NCI-H1105 (cell line): ENCODE measurements at places on chromosomes 4 and X.
A peak's percentile ranks its signal among the peaks of the same experiment; 100 is the strongest.

- DNase-seq: no peak
These were observed 17.8 kb downstream of the FRMPD3 start for GRCh38 chrX:107467271-107467670.

GRCh38 chrX:40392599-40392998 lies 188.2 kb upstream of the ATP6AP2 start:
- no peak for DNase-seq

DNA sequence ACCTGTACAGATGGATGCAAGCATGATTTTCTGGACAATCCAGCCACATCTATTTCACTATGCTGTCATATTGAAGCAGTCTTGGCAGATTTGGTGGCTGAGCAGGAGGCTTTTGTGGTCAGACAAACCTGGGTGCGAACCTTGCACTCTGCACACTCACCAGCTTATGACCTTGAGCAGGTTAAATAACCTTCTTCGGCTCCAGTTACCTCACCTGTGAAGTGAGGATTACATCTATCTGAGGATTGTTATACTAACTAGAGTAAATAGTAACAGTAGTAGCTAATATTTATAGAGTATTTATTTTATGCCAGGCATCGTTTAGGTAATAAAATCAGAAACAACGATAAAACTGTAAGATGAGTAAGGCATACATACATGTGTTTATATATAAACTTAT lies 150.0 kb downstream of the PPP3CA start:
- no peak for DNase-seq

- no peak for DNase-seq
These were observed 614.8 kb downstream of the PCDH18 start for GRCh38 chr4:136917312-136918110.

- peak; percentile 26 for DNase-seq
These were observed 667 bp downstream of the G3BP2 start for GRCh38 chr4:75672461-75673026.

- DNase-seq: no peak
These were observed 229.3 kb downstream of the ANKRD50 start for GRCh38 chr4:124483048-124483906.

DNA sequence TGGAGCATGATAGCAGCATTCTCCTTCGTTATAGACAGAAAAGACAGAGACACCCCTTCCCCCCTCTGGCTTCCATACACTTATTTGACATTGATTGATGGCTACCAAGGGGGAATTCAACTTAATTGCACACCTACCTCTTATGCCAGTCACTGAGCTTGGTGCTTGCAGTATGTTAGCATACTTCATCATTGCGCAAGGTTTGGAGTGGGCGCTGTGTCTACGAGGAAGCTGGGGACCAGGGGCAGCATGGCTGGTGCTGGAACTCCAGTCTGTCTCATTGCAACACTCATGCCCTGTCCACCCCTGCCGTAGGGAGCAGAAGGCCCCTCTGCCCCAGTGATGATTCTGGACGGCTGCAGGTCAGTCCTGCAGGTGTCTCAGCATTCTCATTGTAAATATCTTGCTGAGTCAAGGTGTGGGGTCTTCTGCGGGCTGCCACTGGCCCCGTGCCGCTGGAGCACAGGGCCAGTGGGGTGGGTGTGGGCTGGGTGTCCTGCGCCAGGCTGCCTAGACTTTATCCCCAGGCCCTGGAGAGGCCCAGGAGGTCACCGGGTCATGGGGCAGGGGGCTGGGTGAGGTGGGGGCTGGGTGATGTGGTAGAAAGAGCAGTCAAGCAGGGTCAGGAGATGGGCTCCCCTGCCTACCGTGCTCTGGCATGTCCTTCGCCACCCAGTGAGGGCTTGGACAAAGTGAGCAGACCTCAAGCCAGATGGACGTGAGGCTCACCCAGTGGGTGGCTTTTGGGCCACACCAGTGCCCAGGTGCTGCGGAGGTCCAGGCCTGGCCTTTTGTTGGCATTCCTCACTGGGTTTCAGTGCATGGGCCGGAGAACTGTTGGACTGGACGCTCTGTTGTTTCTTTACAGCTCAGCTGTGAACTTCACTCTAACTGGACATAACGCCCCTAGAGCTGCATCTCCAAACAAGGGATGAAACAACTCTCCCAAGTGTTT lies 85.5 kb downstream of the PSAPL1 start:
- DNase-seq: no peak

DNA sequence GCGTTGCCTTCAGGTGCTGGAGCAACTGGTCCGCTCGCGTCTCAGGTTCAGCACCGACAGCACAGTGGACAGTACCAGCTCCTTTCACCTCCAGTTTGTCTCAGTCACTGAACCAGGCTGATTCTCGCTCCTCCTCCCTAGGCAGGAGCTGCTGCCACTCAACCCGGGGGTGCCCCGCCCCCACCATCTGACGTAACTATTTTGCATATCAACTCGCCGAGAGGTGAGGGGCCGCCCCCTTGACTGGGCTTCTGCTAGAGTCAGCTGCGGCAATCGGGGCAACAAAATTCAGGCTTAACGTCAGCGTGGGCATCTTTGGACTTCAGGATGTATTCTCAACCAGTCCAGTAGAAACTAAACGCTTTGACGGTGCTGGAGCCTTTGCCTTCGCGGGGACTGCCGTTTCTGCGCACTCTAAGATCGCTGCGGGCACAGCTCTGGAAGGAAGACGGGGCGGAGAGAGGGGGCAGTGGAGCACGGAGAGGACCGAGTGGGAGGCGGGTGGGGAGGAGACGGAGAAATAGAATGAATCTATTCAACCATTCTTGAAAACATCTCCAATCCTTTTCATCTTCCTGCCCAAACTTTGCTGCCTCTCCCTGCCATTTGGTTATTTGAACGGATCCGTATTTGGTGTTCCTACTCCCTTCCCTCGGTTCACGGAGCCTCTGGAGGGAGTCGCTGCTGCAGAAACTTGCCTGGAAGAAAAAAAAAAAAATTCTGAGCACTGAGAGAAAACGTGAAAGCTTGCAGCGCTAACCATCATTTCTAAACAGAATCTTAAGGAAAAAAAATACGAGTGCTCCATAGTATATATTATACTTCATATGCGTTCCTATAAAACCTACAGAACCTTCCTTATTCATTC lies at the start of gene FSTL5:
TSS of gene FSTL5 (minus strand) at position 109 of the 868 bp plus-strand sequence. CDS start 52,604 bp downstream, outside the sequence.
- peak; percentile 54 for DNase-seq

DNA sequence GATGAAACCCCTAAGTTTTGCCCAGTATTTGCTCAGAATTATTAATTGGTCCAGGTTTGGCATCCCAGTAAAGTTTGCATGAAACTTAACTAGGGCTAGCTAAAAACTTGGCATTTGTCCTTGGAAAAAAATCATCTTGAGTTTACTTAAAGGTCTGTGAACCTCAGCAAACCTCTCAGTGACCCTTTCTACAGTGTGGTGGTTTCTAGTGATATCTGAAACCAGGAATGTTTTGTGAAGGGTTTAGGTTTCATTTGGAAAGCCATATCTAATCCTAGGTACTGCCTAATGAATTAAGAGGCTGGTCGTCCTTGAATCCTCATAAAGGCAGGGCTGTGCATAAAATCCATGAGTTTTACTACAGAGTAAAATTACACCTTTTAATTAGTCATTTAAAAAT lies 218.5 kb upstream of the ANKRD50 start:
- DNase-seq: no peak

- DNase-seq: no peak
These were observed 23.8 kb upstream of the RNF4 start for GRCh38 chr4:2445130-2445529.

GRCh38 chrX:3518870-3519269 lies 172.4 kb upstream of the MXRA5 start:
- DNase-seq: no peak

DNA sequence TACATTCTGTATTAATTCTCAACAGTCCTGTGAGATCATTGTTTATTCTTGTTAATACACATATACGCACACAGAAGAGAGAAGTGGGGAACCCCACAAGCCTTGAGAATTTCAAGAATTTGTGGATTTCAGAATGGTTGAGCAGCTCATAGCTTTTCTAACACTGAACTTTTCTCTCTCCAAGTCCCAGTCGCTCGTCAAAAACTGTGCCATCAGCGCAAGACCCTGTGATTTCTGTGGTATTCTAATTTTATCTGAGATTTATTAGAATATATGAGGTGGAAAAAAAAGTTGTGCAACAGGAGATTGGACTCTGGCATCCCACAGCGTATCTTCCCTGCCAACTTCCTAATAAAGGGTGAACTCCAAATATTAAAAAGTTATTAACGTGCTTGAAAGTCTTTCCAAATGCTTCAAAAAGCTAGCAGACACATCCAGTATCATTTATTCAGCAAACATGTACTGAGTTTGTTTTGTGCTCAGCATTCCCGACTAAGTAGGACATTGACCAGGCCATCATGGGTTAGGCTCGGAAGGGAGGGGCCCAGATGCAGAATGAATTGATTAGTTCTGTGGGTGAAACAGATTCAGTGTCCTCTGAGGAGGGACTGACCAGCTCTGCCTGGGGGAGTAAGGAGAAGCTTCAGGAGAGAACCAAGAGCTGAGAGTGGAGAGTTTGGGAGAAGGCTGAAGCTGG lies 165.6 kb downstream of the CBR4 start:
- DNase-seq: no peak

GRCh38 chrX:77918568-77918967 lies 8.1 kb downstream of the ATP7A start:
- no peak for DNase-seq

DNA sequence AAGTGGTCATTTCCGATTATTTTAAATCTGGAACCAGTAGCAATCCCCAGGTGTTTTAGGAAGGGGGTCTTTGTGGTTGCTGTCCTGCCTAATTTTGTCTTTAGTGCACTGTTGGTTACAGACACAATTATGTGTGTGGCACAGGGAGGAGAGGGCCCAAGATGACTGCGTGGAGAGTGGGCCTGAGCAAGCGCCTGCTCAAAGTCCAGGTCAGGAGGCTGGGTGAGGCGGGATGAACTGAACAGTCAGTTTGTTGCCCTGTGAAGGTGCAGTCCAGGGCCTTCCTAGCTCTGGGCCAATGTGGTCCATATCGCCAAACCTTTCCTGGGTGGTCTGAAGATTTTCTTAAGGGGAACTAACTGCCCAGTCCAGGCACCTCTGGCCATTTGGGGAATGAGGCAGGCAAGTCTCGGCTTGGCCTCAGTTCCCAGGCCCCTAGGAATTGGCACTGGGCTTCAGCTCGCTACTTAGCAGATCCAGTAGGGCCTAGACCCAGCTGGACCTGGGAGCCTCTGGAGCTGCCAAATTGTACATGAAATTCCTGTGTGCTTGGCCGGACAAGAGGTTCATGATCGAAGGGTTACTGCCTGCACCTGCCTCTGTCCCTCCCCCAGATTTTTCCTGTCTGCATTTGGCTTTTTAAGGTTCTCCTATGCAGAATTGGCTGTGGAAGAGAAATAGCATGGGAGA lies 47.6 kb downstream of the ANAPC4 start:
- DNase-seq: no peak

- no peak for DNase-seq
These were observed 17.3 kb downstream of the LAMTOR3 start for GRCh38 chr4:99876946-99877345.

DNA sequence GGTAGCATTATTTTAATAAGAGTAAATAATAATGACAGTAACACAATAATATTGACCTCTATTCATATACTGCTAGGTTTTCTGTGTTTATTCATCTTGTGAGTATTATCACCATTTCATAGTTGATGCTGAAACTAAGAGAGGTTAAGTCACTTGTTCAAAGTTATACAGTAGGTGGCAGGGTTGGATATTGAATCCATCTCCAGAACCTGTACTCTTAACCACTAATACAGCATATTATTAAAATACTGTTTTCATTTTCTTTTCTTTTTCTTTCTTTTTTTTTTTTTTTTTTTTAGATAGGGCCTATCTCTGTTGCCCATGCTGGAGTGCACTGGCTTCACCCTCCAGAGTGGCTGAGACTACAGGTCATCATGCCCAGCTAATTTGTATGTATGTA lies 7.1 kb upstream of the ELF2 start:
- no peak for DNase-seq

- no peak for DNase-seq
These were observed 110.0 kb downstream of the ARHGAP6 start for GRCh38 chrX:11555759-11556158.

DNA sequence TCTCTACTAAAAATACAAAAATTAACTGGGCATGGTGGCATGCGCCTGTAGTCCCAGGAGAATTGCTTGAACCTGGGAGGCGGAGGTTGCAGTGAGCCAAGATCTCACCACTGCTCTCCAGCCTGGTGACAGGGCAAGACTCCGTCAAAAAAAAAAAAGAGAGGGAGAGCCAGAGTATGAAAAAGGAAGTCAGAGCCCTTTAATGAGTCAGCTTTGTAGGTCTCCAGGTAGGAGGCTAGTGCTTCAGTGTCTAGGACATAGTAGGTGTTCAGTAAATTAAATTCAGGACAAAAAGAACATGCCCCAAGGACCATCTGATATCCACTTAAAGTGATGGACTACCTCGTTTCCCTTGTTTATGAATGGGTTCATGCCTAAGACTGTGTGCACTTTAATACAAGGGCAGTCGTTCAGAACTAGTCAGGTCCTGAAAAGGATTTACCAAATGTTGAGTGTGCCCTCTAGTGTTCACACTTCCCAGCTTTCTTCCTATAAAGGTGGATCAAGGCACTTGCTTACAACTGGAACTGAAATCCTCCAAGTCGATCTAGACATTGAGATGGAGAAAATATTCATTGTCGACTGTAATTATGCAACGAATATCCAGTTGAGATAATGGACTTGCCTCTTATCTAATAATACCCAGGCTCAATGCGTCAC lies 29.0 kb downstream of the F9 start:
- DNase-seq: no peak

DNA sequence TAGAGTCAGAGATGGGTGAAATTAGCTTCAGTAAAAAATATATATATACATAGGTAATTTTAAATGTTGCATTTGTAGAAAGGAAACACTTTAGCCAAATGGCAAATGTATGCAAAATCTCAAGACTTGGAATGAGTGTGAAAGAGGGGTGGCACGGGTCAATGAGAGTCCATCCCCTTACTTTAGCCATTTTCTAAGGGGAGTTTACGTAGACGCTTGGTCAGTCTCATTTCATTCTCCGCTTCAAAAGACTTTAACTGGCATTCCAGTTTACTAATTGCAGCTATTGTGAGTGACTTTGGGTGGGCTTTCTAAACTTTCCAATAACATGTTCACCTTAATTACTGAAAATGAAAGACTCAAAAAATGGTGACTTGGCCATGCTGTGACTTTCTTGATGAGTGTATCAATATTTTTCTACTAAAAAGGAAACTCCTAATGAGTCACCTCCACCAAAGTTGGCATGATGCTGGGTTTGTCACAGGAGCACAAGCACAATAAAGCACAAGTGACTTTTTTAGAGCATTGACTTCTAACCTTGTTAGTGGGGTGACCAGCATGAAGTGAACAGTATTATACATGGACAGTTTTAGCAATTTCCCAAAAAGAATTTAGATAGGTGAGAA lies 356.0 kb upstream of the RASGEF1B start:
- no peak for DNase-seq

GRCh38 chrX:20974326-20974725 lies 399.9 kb upstream of the CNKSR2 start:
- no peak for DNase-seq

GRCh38 chr4:173413036-173413435 lies 14.1 kb upstream of the SCRG1 start:
- DNase-seq: no peak
